ENCODE measurements at places on chromosomes 2 and 18.

- no peak for DNase-seq
Measured at GRCh38 chr2:237695201-237695780, 67.9 kb downstream of the LRRFIP1 start.

DNA sequence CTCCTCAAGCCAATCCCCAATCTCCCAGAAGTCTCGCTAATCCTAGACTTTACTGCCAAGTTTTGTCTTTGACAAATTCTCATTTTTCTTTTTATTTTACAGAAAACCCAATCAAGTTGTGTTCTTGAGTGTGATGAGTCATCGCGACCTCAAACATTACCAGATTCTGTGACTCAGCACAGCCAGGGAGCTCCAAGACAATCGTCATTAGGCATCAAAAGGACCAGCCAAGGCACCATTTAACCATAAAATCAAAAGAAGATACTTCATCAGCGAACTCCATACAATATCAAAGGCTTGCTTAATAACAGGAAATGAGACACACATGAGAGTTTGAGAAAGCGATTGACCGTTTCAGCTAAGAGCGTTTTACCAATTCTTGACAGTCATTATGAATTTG is 146.2 kb upstream of the AGAP1 start:
- no peak for DNase-seq

DNA sequence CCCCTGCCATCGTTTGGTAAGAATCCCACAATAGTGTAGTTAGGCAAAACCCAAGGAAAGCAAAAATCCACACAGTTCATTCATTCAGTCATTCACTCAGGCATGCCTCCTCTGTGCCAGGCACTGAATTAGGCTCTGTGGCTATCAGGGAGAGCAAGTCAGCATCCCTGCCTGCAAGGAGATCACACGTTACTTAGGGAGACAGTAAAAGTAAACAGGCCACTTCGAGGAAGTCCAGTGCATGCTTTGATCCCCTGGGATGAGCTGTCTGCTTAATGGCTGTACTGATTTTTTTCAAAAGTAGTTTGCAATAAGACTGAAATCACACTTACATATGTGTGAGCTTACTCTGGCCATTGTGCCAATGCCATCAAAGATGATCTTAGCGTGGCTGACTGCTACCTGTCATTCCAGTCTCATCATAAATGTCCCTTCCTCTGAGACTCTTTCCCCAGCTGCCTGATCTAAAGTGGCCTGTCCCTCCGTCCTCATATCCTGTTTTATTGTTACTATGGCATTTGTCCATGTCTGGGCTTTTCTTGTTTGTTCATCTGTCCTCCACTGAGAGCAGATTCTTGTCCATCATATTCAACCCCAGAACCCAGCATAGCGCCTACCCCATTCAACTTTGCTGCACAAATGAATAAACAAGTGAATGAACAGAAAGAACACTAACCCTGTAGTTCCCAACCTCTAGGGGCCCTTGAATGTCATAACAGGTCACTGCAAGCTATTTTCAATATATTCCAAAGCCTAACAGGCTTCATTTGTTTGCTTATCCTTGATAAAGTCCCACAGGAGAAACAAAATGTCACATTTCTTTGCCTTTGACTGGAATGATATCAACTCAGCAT is 84.1 kb downstream of the GALNT14 start:
- no peak for DNase-seq

DNA sequence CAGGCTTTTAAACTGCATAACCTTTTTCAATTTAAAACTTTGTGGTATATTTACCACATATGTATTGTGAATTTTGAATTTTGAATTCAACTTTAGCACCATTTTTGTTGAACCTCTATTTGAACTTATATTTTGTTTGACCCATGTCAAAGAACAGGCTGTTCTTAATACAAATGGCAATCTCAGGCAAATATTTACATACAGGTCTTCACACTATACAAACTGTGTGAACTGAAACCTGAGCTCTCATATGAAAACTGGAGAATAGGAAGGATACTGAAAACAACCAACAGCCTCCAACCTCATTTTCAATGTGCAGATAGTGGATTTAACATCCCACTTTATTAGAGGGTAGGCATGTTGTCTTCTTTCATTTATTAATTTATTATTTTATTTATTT is 491.8 kb downstream of the KCNJ3 start:
- DNase-seq: no peak

DNA sequence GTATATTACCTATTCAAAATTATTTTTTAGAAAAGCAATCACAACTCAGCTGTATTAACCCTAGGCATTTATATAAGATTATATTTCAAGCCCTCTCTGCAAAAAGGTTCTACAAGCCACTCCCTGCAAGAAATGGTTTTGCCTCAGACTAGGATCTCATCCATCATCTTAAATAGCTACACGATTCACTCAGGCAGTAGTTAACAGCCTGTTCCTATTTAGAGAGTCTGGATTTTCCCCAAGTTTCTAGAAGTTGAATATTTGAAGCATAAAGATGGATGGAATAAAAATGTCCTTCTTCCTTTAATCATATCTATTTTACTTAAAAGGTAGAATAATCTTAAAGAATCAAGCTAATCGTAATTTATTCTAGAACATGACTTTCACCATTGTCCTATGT is 167.1 kb upstream of the STK17B start:
- DNase-seq: no peak

- DNase-seq: no peak
Measured at GRCh38 chr2:70549962-70550361, 3.7 kb downstream of the TGFA start.

- DNase-seq: no peak
Measured at GRCh38 chr2:96142217-96143113, 2.8 kb downstream of the DUSP2 start.

GRCh38 chr2:108139521-108139920 is 100.2 kb upstream of the SULT1C3 start:
- no peak for DNase-seq

GRCh38 chr18:50313031-50313607 is 25.6 kb upstream of the CXXC1 start:
- no peak for DNase-seq

GRCh38 chr2:194686569-194686968 is 970.5 kb upstream of the SLC39A10 start:
- DNase-seq: no peak

GRCh38 chr2:134461511-134461910 is 207.6 kb downstream of the MGAT5 start:
- no peak for DNase-seq

GRCh38 chr2:29281086-29281915 is 166.1 kb downstream of the CLIP4 start:
- DNase-seq: peak; percentile 78

GRCh38 chr18:77086034-77086433 is 46.5 kb downstream of the MBP start:
- DNase-seq: no peak

GRCh38 chr2:41955316-41956043 is 92.3 kb upstream of the PKDCC start:
- no peak for DNase-seq

DNA sequence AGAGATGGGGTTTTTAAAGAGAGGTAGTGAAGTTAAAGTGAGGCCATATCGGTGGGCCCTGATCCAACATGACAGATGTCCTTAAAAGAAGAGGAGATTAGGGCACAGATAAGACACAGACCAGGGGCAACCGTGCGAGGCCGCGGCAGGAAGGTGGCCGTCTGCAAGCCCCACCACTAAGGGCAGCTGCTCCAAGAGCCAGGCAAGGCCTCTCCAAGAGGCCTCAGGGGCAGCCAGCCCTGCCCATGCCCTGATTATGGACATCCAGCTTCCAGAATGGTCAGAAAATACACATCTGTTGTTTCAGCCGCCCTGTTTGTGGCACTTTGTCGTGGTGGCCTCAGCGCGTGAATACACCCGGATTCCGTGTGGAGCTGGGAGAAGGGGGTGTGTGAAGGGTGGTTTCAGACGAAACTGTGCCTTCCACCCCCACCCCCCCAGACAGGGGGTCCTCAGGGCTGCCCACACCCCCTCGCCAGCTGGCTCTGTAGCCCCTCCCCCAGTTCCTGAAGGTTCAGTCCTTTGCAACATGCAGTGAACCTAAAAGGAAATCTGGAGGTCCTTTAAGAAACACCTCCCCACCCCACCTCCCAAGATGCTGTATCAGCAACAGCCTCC is 74.1 kb upstream of the SMAD7 start:
- DNase-seq: no peak

DNA sequence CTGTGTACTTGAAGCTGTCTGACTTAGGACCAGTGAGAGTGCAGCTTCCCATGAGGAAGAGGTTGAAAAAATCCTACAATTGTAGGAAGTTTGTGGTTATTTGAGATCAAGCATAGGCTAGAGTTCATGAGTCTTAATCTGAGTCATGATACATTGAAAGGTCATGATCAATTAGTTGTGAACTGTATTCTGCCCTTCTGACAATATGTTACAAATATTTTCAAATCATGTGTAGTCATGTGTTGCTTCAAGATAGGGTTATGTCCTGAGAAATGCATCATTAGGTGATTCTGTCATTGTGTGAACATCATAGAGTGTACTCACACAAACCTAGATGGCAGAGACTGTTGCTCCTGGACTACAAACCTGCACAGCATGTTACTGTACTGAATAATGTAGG is 68.4 kb upstream of the MFF start:
- DNase-seq: no peak

- no peak for DNase-seq
Measured at GRCh38 chr2:1936427-1936980, 192.2 kb upstream of the PXDN start.

DNA sequence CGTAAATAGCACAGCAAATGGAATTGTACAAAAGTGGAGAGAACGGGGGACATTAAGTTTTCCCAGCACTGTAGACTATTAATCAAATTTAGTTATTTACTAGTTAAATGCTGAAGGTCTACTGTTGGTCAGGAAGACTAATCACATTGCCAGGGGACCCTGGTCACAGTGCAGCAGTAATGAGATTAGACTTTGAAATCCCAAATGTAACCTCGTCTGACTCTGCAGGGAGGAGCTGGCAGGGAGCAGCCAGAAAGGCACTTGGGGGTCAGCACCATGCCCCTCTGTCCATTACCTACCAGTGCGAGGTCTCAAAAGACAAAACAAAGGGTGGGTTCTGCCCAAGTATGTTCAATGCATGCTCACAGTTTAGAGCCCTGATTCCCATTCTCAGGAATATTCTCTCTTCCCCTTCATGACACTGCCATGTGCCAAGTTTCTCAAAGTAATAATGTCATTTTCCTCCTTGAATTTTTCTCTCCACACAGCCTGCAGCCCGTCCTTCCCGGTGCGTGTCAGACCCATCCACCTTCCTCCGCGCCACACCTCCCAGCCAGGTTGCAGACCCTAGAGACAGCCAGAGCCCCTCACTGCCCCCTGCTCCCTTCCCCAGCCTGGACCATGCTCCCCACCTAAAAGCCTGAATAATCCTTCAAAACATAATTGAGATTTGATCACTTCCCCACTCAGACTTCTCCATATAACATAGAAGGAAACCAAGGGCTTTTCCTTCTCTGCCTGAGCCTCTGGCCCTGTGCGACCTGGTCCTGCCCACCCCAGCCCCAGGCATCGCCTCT is 52.5 kb downstream of the TMEM18 start:
- no peak for DNase-seq

DNA sequence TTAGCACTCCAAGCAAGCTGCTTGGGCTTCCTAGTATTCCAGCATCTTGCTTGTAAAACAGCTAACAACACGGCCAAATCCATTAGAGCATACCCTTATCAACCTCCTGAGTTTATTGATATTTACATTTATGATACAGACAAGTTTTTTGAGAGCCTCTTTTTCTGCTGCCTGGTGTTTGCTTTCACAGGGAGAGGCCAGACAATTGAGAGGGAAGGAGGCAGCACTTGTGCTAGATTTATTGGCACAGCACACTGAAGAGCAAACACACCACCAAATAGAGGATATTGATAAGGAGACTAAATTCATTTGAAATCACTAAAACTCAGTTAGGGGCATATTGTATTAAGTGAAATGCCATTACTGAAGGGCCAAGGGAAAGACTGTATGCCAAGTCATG is 1142.3 kb upstream of the FANCL start:
- DNase-seq: no peak

- DNase-seq: no peak
Measured at GRCh38 chr2:188494906-188495305, 203.2 kb downstream of the GULP1 start.

All from substantia nigra (tissue), 51 donors.